ENCODE measurements at places on chromosomes 11 and 22.

DNA sequence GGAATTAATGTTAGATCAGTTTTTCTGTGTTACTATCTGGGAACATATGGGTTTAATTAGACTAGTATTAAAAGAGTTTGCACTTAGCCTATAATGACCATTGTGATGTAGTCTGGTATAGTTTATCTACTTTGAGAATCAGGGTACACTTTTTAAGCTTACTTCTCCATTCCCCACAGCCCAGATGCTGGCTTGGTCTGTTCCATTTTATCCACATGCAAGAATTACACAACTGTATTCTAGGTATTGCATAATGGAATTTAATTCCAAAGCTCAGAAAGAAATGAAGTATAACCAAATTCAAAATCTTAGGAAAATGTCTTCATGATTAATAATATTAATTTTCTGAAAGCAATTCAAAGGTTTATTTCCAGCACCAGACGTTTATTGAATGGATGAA lies 122.2 kb upstream of the PDGFD start:
- no peak for DNase-seq

DNA sequence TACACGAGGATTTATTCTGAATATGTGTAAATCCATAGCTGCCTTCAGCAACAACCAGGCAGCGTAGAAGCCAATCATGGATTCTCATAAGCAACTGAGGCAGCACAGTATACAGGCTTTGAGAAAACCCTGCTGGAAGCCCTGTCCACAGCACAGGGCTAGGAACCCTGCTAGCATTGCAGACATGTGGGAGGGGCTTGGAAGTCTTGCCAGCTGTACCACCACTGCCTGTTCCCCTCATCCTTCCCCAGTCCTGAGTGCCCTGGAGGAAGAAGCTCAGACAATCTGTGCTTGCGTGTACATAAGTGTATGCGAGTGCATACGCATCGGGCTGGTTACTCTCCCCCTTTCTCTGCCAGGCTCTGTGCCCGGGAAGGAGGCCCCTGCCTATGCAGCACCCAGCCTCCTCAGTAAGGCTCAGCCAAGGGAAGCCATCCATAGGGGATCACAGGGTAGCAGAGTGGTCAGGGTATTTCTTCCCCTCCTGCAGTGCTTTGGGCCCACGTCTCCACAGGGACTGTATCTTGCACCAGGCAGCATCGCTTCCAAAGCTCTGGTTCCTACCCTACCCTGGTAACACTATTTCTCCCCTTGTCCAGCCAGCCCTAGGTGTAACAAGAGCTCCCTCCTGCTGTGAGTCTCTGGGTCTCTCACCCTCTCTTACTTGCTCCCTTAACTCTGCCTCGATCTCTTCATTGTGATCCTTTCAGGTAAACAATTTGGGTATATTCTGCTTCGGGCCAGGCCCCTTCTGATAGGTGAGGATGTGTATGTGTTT lies 90.5 kb downstream of the GALNT18 start:
- DNase-seq: no peak

- peak; percentile 53 for DNase-seq
Measured at GRCh38 chr11:61532134-61533038, 23.8 kb downstream of the LRRC10B start.

- no peak for DNase-seq
Measured at GRCh38 chr11:130599073-130599654, 150.7 kb downstream of the ADAMTS15 start.

- DNase-seq: no peak
Measured at GRCh38 chr11:119361056-119361787, 14.7 kb upstream of the MFRP start.

DNA sequence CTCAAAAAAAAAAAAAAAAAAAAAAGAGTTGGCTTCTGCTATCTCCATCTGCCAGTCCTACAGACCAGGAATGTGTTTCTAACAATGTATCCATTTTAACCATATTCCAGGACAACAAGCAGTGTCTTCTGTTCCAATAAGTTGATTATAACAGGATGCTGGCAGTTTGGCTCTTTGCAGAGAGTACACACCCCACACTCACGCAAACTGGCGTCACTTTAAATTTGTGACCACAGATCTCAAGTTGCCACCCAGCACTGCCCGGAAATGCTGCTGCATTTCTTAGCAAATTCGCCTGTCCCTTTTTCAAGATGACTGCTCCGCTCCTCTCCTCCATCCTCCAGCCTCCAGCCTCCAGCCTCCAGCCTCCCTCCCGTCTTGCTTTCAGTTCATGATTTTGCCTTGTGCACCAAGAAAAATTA lies 44.3 kb downstream of the SCGB1A1 start:
- DNase-seq: no peak

- no peak for DNase-seq
Measured at GRCh38 chr11:31818425-31818755, 7.3 kb upstream of the PAX6 start.

GRCh38 chr11:132605825-132606570 lies 926.3 kb downstream of the OPCML start:
- DNase-seq: no peak

- no peak for DNase-seq
Measured at GRCh38 chr22:39452740-39453040, 4.1 kb upstream of the MGAT3 start.

- no peak for DNase-seq
Measured at GRCh38 chr22:36256478-36256877, 3.5 kb downstream of the APOL1 start.

- DNase-seq: no peak
Measured at GRCh38 chr11:1237851-1238250, 15.0 kb downstream of the MUC5B start.

DNA sequence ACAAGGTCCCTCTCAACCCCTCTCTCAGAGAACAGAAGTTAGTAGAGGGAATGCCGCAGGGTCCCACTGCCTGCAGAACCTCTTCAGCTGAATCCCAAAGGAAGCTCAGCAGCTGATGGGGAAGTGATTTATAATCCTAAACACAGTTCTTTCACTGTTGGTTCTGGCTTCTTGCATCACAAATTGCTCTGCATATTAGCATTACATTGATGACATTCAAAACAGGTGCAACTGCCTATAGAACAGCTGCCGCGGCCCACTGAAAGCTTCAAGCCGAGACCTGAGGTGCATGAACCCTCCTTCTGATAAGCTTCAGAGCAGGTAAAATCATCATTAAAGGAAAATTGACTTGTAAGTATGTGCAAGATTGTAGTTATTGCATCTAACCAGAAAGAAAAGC lies 75.2 kb upstream of the KIRREL3 start:
- DNase-seq: no peak

- no peak for DNase-seq
Measured at GRCh38 chr11:60910711-60911380, 3.1 kb upstream of the TMEM109 start.

- no peak for DNase-seq
Measured at GRCh38 chr22:19285831-19286230, 5.7 kb downstream of the CLTCL1 start.

DNA sequence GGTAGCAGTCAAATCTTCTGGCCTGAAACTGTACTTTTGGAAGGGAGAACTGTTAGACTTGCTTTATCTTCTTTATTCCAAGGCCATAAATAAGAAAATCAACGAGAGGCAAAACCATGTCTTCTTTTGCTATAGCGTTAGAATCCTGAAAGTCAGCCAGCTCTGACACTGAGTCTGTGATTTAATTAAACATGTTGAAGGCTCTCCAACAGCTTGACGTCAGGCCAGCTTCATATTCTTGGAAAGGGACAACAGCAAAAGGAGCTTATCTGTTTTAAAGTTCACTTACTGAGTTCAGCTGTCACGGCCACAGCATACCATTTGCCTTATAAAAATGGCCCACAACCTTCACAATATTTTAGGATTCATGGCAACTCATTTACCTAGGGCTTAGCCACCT lies 131.0 kb upstream of the LDLRAD3 start:
- DNase-seq: no peak

DNA sequence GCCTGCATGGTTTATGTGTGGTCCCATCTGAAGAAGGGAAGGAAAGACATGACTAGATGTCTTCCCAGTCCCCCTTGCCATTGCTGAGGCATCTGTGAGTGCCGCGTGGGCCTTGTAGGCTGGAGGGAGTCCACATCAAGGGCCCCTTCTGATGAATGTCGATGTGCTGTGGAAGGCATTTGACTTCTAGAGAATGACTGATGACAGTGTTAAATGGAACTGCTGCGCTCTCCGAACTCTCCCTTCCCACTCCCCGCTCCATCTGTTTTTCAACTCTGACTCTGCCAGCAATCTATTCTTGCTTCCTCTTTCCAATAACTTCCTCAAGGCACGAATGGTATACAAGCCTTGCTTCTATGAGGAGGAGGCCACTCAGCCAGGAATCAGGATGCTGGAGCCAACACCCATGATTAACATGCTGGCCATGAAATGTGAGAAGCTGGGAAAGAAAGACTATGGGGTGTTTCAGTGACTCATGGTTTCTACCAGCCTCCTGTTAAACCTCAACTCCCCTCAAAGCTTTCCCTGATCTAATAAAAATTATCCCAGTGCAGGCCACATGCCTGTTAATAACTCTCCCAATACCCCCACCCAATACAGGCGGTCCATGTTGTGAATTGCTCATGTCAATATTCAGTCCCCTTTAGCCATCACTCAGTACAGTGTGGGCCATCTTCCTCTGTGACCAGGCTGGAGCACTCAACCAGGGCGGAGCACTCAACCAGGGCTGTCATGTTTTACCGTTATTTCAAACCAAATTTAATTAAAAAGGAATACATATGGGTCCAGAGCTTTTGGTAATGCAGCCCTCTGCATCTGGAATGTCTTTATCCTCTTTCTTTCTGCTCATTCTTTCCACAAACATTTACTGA lies 46.4 kb upstream of the TBCEL start:
- DNase-seq: no peak

DNA sequence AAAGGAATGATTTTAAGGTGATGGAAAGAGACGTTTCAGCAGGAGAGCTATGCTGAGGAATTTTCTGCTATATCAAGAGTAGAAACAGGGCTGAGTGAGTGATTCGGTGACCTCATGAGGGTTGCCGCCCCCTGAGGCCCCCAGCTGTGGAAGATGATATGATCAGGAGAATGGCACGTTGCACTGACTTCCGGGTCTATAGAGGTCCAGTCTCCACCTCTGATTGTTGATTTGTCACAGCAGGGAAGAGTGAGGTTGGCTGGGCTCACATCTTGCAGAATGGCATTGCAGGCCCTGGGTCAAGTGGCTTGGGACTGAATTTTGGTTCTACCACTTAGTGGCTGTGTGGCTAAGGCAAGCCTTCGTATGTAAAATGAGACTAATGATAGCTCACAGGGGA lies 205.1 kb downstream of the SNX19 start:
- no peak for DNase-seq

GRCh38 chr11:62122076-62122475 lies 1.7 kb upstream of the INCENP start:
- DNase-seq: no peak

- DNase-seq: no peak
Measured at GRCh38 chr11:68327586-68328370, 15.4 kb downstream of the LRP5 start.

DNA sequence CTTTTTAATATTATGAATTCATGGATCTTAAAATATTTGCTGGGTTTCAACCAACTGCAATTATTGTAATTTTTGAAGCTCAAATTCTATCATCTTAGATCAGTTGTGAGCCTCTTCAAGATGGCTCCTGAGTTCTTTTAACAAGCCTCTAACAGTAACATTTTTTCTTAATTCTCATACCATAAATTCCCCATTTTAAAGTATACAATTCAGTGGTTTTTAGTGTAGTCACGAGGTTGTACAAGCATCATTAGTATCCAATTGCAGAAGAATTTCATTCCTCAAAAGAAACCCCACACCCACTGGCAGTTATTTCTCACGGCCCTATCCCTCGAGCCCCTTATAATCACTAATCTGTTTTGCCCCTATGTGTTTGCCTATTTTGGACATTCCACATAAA lies 270.8 kb downstream of the SBF2 start:
- no peak for DNase-seq

GRCh38 chr11:34613552-34614056 lies 7.3 kb upstream of the EHF start:
- DNase-seq: no peak

DNA sequence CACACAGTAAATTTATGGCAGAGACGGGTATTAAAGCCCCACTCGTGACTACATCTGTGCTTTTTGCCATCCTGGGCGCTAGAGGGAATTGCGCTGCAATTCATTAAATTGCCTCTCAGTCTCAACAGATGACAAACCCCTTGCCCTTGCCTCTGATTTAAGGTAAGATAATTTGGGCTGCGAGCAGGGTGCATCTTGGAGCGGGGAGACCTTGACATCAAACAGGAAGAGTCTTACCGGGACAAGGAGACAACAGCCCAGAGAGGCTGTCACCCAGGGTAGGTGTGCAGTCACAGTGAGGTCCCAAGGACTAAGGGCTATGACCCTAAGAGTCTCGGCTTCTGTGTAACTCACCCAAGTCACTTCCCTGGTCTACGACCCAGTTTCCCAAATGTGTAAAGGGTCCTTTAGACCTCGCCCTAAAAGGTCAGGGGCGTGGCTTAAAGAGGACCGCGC lies 449 bp upstream of the TOM1 start:
- no peak for DNase-seq
